ENCODE measurements at places on chromosomes 1 and 21.

DNA sequence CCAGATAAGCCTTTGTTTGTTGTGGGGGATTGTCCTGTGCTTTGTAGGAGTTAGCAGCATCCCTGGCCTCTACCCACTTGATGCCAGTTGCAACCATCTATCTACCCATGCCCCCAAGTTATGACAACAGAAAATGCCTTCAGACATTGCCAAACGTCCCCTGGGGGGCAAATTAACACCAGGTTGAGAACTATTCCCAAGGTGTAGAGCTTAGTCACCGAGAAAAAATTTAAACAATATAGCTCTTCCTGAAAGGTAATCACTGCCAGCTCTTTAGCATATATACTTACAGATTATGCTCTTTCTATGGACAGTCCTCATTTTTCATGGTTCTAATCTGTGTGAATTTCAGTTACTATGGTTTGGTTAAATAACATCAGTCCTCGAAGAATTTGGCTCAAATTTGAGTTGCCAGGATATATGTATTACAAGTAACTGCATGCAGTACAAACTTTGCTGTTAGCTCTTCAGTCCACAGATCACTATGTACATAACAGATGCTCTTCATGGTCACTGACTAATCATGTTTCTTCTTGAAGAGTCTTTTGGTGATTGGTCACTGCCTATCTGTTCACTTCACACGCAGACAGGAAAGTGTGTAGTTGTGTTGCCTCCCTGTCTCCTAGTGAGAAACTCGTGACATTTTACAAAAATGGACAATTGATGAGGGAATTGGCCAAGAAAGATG lies 25.2 kb downstream of the MAPKAPK2 start:
- no peak for DNase-seq

DNA sequence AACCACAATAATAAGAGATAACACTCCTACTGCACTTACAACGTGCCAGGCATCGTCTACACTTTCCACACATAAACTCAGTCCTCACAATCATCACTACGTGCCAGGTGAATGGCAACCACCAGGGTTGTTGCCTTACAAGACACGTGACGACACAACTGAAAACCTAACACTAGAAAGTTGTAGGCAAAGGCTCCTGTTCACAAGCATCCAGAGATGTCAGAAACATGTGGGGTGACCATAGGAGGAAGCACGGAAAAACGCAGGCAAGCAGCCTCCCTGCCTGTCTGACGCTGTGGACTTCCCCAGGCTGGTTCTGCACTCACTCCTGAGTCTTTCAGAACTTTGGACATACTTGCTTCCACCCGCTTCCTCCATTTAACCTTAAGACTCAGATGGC lies 7.0 kb downstream of the CAPZB start:
- DNase-seq: no peak

DNA sequence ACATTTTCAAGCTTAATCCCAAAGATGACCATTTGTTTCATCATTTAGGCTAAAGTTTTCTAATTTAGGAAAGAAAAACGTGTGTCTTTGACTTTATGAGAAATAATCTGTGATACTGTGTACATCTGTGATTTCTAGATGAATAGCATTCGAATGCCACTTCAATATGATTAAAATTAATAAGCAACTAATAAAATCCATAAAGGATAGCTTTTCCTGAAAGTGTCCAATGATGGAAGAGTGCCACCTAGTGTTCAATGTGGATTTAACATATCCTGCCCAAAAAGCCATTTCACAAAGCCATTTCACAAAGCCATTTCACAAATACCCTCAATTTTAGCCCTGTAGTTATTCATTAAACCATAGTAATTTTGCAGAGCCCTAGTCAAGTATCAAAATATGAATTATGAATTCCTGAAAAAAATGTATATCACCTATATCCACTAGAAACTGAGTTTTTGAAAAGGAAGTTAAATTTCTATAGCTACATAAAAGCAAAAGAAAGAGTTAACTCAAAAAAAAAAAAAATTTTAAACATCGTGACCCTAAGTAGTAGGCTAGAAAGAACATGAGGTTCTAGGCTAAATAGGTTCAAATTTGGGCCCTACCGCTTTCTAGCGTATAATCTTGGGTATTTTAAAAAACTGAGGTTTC lies 19.1 kb downstream of the NME7 start:
- DNase-seq: no peak

- DNase-seq: no peak
Observed at GRCh38 chr1:46818591-46818990, 19.7 kb downstream of the CYP4B1 start.

DNA sequence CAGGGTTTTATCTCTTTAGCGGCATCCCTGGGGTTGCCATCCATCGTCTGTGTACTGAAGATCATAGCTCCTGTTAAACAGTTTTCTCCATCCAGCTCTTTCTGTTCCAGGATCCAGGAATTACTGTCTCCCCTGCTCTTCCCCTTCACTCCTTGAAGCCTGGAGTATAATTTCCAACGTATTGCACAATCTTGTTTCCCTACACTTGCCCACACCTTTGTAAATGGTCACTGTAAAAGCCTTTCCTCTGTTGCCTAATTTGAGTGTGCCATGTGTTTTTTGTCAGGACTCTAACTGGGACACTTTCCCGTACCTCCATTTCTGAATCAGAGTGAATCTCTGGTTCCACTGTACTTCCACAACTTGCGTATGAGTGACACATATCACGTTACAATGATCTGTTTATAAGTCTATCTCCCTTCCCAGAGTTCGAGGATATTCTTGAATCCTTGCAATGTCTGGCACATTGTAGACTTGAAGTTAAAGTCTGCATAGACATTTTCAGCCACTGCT lies 199.6 kb upstream of the SNX7 start:
- no peak for DNase-seq

- DNase-seq: peak; percentile 6
Observed at GRCh38 chr1:107430540-107431228, 289.8 kb downstream of the NTNG1 start.

- no peak for DNase-seq
Observed at GRCh38 chr1:7808253-7808844, 24.3 kb downstream of the PER3 start.

DNA sequence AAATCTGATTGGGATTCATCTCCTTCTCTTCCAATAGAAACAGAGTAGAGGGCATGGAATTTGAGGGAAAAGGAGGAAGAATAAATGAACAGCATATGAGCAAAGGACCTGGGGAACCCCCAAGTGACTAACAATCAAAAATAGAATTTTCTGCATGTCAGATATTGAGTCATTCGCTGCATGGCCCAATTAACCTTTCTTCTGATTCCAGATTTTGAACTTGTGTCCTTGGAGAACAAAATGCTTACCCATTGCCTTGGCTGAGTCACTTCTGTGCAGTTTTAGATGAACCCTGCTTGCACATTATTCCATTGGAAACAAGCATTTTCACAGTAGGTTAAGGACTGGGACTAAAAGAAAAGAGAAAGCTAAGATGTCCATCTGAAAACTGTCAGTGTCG lies 390.5 kb downstream of the ST6GALNAC3 start:
- DNase-seq: no peak

GRCh38 chr1:178532392-178532791 lies 19.5 kb downstream of the TEX35 start:
- DNase-seq: peak; percentile 26

DNA sequence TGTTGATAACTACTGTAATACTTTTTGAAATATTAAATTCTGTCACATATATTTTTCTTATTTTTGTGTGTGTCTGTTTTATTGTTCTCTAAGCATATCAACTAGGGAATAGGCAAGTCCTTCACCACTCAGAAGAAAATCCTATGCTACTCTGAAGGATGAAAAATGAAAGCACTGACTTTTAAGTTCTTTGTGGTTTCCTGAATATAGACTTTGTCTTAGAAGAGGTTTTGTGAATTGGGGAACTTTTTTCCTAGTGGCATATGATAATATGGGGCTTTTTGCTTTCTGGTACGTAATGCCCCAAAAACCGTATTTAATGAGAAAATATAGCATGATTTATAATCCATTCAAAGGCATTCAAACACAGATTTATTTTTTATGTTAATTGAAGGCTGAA lies 136.0 kb downstream of the SNX7 start:
- no peak for DNase-seq

GRCh38 chr1:29691499-29691898 lies 455.2 kb downstream of the PTPRU start:
- no peak for DNase-seq

GRCh38 chr1:152013664-152014237 lies 20.1 kb upstream of the S100A10 start:
- peak; percentile 32 for DNase-seq

DNA sequence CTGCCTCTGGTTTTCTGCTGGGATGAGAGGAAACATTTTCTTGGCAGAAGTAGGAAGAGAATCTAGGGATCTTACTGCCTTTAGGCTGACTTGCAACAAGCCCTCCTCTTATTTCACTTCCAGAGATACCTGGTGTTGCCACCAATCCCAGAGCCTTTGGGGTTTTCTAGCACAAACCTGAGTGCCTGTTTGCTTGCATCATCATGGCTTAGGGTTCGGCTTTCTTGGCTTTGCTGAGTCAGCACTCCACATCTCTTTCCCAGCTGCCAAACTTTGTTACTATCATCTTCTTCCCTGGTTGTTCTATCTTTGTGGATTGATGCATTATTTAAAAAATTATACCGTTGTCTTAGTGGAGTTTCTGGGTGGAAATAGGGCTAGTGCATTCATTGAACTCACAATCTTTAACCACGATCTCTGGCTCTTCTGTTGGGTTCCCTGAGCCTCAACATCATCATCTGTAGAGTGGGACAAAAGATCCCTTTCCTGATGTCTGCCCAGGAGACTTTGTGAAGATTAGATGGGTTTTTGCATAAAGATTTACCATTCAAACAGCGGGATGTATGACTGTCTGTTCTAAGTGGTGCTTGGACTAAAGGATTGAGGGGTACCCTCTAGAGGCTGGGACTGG lies 76.6 kb upstream of the SELENON start:
- no peak for DNase-seq

DNA sequence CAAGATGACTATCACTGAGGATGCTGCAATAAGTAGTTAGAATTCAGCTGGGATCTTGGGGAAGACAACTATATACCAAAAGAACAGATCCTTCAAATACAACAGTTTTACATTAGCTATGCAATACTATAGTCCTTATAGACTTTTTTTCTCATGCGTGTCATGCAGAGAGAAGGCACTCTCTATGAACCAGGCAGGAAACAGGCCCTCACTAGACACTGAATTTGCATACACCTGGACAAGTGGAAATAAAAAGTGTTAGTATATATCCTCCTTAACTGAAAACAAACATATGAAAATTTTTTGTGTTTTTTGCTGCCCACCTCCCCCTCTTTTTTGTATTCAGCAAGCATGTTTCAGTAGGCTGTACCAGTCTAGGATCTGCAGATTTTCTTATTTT lies 29.9 kb downstream of the TMCO1 start:
- DNase-seq: no peak

DNA sequence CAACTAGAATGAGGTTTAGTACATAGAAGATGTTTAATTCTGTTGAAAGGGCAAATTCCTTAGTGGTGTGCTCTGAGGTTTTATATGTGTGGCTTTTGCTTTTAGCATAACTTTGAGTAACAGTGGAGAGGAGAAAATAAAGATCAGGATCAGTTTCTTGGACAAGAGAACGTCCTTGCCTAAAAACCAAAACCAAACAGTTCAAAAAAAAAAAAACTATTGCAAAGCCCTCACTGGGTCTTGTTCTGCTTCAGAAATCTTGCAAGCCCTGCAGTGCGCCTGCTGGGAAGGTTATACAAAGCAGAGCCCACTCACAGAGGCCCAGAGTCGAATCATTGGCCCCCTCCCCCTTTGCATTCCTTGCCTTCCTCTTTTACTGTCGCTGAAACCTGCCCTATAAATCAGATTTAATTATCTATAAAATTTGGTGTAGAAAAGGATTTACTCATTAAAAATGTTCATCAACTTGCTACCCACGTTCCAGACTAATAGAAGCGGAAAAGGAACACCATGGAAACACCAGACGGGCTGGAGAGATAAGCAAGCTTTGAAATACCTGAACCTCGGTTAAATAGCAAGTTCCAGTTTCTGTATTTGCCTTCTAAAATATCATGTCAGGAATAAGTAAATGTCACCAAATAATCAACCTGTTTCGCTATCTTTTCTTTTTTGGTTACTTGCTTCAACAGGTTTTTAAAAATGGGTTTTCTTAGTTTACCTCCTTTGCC lies 201.6 kb upstream of the PTBP2 start:
- no peak for DNase-seq

DNA sequence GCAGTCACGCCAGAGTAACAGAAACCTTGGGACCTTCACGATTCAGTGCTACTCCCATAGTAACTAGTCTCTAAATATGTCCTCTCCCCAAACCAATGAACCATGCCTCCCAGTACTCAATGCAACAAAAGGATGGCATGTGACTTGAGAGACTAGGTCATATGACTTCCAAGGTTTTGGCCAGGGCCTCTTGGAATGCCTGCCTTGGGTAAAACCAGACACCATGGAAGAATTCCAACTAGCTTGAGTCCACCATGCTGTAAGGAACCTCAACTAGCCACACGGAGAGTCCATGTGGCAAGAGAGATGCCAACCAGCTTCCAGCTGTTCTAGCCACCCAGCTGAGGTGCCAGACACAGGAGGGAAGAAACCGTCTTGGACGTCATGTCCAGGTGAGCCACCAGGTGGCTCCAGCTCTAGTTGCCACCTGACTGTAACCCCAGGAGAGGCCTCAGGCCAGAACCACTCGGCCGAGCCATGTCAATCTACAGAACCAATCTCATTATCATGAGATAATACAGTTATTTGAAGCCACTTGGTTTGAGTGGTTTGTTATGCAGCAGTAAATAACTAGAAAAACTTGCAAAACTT lies 115.0 kb downstream of the SYF2 start:
- no peak for DNase-seq

GRCh38 chr1:219882096-219882495 lies 46.3 kb downstream of the SLC30A10 start:
- DNase-seq: no peak

Measured in NK-92 treated with Interleukin-12 subunit alpha and Interleukin-12 subunit beta, amount 100 ng/mL, for 24 hours (cell line).